BJ (cell line): ENCODE measurements at places on chromosomes 4 and X.

- DNase-seq, result no peak
These were observed 159.4 kb upstream of the TENM3 start for GRCh38 chr4:182083671-182084410.

DNA sequence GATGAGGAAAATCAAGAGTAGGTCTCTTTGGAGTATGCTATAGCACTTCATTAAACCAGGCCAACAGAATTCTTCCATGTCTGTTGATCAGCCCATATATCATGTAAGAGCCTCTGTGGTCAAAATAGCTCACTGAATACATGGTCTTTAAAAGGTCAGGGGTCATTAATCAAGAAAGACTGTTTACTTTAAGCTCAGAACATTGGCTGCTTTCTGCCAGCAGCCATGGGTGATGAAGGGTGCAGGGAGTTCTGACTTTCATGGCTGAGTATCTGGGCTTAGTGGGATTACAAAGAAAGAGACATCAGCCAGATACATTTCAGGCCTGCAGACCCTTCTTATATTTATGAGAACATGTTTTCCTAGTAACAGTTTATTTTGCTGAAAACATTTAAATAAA is 7.1 kb upstream of the C4orf54 start:
- no peak for DNase-seq

DNA sequence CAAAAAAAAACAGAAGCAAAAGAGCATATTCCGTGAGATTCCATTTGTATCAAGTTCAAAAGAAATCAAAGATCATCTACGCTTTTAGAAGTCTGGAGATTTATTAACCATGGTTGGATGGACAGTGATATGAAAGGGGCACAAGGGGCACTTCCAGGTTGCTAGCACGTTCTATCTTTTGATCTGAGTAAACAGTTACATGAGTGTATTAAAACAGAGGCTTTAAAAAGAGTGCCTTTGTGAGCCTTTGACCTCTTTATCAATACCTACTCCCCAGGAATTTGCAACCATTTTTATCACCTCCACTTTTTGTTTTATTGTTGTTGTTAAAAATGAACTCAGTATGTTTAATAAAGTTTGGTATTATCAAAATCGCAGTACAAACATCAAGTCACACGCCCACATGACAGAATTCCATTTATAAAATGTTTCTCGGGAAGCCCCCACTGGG is 72.4 kb upstream of the UCP1 start:
- no peak for DNase-seq

GRCh38 chrX:12441381-12442128 is 303.3 kb downstream of the FRMPD4 start:
- peak; percentile 44 for DNase-seq

DNA sequence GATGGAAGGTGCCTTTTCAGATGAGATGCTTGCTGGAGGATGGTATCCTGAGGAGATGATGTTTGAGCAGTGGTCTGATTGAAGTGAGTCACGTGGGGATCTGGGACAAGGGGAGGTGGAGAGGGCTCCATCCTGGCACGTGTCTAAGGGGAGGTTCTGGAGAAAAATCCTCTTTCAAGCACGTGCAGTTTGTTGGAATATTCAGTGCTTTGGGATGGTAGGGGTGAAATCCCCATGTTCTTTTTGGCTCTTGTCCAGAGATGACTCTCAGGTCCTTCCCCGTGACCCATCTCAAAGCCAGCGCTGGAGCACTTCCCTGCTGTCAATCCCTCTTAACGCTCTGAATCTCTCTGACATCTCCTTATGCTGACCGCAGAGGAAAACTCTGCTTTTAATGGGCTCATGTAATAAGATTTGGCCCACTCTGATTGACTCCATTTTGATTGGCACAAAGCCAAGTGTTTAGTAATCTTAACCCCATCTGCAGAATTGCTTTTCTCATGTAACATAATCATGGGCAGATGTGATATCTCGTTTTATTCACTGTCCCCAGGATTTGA is 10.8 kb upstream of the KLKB1 start:
- DNase-seq, result no peak

- DNase-seq, result no peak
These were observed 3.4 kb downstream of the PLAC8 start for GRCh38 chr4:83110970-83111750.

GRCh38 chr4:38782452-38783108 is at the start of gene TLR10:
TLR10 (minus strand) TSS chr4:38782990; CDS start chr4:38775590, 7,400 bp downstream.
- no peak for DNase-seq

- DNase-seq, result no peak
These were observed 24.6 kb downstream of the ABLIM2 start for GRCh38 chr4:8133897-8134563.

DNA sequence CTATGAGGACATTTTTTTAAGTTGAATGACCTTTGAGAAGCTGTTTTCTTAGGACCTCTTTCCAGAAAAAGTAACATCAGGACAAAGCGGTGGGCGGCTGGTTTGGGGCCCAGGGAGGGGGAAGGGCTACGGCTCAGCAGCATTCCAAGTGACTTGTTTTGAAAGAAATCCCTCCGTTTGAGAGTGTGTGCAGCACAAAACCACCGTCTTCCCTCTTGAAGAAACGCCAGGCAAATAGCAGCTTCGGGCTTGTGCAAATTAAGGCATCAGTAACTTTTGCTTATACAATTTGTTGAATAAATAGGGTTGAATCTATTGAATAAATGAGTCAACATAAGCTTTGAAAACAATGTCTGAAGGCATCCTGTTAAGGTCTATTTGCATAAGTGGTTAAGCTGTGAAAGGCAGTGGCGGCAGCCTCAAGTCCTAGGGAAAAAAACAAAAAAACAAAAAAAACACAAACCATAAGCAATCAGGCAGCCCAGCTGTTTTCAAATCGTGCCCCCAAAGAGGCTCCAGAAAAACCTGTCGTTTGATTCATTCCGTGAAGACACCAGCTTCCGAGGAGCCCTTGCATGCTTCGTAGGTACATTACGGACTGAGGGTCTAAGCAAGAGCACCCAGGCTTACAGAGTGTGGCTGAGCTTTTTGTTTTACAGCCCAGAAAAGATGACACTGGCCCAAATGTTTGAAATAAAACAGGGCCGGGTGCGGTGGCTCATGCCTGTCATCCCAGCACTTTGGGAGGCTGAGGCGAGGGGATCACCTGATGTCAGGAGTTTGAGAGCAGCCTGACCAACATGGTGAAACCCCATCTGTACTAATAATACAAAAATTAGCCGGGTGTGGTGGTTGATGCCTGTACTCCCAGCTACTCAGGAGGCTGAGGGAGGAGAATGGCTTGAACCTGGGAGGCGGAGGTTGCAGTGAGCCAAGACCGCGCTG is 103.7 kb downstream of the CRLF2 start:
- no peak for DNase-seq

- DNase-seq, result no peak
These were observed 72.0 kb upstream of the GPRIN3 start for GRCh38 chr4:89379511-89380044.

GRCh38 chrX:805988-806387 is 175.4 kb downstream of the SHOX start:
- DNase-seq, result no peak

DNA sequence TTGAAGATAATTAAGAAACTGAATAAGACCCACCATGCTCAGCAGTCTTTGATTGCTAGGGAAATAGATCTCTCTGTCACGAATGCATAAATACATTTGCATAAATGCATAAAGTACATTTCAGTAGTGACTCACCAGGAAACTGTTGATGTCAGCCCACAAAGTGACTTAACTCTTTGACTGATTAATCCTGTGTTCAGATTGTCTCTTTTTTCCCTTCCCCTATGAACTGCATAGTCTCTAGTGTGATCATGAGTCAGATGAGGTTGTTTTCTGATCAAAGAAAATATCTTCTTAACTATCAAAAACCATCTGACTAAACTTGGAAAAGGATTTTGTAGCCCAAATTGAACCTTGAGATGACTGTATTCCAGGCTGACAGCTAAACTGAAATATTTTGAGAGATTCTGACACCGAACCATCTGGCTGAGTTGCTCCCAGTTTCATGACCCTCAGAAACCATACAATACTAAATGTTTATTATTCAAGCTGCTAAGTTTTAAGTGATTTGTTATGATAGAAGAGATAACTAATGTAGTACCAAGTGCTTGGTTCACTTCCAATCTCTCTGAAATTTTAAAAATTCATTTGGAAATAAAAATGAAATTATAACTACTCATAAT is 1381.5 kb upstream of the AGA start:
- DNase-seq, result no peak

DNA sequence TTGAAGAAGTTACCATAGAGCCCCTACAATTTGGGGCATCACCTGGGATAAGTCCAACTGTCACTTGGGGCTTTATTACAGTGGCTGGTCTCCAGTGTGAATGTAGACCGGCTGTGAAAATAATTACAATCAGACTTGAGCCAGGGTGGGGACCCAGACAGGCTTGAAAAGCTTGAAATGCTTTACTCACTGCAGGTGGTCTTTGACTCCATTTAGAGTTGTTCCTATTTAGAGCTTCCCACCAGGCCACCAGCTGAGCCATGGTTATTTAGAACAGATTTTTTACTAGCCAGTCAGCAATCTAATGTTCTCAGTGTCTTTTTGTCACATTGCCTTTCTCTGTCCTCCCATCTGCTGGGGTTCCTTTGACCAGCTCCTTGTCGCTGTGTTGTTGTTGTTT is 5.7 kb downstream of the ARHGAP10 start:
- DNase-seq, result no peak

DNA sequence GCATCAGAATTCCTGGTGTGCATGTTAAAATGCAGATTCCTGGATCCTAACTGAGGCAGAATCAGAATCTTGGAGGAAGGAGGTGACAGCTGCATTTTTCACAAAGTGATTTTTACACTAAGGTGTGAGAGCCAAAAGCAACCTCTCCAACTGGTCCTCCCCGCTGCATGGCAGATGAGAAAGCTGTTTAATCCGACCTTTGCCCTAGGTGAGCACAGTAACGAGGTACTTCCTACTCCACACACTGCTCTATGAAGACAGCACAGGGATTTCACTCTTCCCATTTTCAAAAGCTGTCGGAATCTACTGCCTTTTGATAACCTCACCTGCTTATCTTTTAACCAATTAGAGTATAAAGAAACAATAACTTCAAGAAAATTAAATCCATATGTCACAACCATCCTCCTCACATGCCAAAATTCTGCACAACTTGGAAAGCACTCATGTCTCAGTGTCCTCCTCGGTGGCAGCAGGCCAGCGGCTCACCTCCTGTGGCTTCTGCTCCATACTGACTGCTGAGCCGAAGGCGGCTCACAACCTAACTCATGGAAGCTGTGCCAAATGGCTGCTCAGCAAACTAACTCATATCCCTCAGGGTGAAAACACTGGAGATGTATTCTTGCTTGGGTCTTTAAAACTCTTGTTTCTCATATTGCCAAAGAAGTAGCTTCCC is 3.6 kb downstream of the CASP6 start:
- no peak for DNase-seq

GRCh38 chr4:23117826-23118225 is 425.1 kb downstream of the GBA3 start:
- DNase-seq, result no peak

- DNase-seq, result no peak
These were observed 21.3 kb downstream of the QDPR start for GRCh38 chr4:17490575-17491059.

DNA sequence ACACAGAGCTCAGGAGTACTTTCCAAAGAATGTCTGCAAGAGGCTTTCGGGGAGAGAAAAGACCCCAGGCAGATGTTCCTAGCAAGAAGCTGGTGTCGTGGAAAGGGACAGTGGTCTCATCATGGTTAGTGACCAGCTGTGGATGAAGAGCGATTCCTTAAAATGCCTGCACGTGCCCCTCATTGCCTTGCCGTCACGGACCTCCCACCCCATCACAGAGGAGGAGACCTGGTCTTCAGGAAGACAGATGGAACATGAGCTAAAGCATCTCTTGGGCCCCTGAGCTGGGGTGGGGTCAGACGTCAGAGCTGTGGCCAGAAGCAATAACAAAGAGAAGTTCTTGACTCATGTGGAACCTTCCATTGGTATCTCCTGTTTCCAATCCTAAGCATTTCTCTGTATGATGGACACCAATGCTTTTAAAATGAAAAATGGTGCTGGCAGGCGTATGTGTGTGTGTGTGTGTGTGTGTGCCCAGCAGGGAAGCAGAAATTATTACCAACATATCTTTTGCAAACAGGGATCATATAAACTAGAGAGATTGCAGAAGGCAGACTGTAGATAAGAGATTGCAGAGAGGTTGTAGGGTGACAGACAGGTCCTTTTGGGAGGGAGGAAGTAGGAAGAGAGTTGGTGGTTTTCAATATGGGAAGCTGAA is 25.2 kb upstream of the ASMTL start:
- no peak for DNase-seq

DNA sequence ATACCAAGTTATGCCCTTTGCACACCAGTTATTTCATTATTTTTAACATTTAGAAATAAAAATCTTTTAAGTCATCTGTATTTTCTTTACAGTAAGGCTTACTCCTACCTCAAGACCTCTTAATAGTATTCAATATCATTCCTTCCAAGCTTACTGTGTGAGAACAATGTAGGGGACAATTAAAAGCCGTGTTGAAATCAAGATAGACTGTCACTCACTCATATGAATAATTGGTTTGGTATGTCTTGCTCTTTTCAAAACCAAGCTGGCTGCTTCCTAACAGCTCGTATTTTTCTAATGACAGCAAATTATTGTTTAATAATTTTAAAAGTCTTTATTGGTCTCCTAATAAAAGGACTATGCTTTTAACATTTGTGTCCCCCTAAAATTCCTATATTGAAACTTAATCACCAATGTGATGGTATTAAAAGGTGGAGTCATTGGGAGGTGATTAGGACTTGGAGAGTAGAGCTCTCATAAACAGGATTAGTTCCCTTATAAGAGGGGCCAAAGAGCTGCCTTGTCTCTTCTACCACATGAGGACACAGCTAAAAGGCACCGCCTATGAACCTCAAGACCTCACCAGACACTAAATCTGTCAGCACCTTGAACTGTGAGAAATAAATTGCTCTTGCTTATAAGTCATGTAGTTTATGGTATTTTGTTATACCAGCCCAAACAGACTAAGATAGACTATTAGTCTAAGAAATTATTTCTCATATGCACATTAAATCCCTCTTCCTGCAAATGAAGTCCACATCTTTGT is 4.1 kb downstream of the ABCB7 start:
- DNase-seq, result no peak

DNA sequence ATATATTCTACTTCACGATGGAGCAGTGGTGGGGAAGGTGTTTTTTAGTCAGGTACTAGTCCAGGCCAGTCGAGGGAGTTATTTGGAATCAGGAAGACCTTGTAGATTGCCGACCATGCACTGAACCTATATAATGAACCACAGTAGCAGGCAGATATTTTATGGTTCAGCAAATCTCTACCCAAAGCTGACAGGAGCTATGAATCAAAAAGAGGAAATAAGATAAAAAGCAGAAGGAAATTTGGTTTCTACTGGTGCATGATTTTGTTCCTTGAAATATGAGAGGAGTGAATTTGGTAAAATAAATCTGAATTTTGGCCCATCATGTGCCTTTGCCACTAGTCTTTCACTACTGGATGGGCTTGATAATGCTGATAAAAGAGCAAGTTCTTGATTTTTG is 924.3 kb upstream of the DIAPH2 start:
- no peak for DNase-seq

- no peak for DNase-seq
These were observed 7.9 kb upstream of the CFP start for GRCh38 chrX:47637546-47638195.

GRCh38 chr4:14403132-14403531 is 599.1 kb upstream of the CPEB2 start:
- no peak for DNase-seq
